ENCODE measurements at places on chromosomes 1 and 21. TPM values are rescaled to one million over a fixed set of nuclear protein-coding genes. Genes with fewer than 3 reads are reported as not detected.
A peak's percentile ranks its signal among the peaks of the same experiment; 100 is the strongest.

- peak; percentile 61 for DNase-seq
Observed at GRCh38 chr1:203081465-203082230, 4.2 kb downstream of the MYOG start.

Gene RNU1-4
- under 0.01 TPM for total RNA-seq

Gene ATP8B2
- total RNA-seq, result 14.4 TPM

Gene LIN28A
- total RNA-seq, result not detected

DNA sequence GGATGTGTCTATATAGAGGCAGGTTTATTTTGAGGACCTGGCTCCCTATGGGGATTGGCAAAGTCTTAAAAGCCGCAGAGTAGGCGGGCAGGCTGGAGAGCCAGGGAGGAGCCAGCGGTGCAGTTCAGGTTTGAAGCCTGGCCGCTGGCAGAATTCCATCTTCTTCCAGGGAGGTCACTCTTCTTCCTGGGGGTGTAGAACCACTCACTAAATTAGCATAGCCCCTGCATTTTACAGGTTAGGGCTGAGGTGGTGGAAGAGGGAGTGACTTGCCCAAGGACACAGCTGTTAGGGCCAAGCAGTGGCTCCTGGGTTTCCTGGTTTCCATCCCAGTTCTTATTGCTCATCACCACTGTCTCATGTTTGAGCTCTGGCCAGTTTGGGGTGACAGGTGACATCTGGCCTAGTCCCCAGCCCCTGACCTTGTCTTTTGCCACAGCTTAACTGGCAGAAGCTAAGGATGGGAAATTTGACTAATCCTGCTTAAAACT, 1.4 kb downstream of the PINK1 start:
- no peak for DNase-seq

Gene PGLYRP3
- 34.2 TPM for total RNA-seq

GRCh38 chr1:25817840-25818501, 1.8 kb upstream of the MTFR1L start:
- DNase-seq, result no peak

- DNase-seq, result no peak
Observed at GRCh38 chr21:29403922-29404538, 105.3 kb downstream of the BACH1 start.

Gene PLA2G2E
- not detected for total RNA-seq

GRCh38 chr1:202159534-202160371, 649 bp downstream of the PTPN7 start:
- no peak for DNase-seq

DNA sequence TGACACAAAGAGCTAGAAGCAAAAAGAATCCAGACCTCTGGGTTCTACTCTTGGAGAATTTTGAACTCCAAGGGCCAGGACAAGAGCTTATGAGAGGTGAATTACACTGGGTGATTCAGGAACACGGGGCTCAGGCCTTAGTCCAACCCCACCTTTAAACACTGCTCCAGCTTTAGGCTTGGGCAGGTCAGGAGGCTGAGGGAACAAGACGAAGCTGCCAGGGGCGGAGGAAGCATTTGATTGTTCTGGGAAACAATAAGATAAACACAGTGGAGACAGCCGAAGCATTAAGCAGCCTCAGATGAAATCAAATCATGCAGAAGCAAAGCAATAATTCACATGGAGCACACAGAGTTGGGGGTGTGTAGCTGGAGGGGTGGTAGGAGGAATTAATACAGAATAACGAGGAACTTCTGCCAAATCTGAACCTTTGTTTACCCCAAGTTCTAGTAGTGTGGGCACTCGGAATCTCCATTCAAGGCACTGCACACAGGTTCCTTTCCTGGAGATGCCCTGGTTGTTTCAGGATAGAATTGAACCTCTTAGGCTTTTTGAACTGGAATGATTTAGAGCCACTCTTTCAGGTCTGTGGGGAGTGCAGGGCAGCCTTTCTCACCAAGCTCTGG, 93.2 kb downstream of the PLXNA2 start:
- DNase-seq, result no peak

DNA sequence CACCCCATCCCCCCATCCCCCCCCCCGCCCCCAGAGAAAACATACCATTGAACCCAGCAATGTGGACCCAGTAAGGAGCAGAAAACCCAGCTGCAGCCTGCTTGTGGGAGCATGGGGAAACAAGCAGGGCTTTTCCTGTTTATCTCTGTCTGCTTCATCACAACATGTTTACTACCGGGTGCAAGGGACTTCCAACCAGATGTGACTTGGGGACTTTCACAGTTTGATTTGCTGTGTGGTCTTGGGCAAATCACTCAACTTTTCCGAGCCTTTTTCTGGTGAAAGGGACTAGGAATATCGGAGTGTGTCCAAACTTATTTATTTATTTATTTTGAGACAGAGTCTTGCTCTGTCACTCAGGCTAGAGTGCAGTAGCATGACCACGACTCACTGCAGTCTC, 3.2 kb downstream of the TMCC2 start:
- DNase-seq, result no peak

- DNase-seq, result no peak
Observed at GRCh38 chr1:6041432-6042062, 4.1 kb upstream of the KCNAB2 start.

DNA sequence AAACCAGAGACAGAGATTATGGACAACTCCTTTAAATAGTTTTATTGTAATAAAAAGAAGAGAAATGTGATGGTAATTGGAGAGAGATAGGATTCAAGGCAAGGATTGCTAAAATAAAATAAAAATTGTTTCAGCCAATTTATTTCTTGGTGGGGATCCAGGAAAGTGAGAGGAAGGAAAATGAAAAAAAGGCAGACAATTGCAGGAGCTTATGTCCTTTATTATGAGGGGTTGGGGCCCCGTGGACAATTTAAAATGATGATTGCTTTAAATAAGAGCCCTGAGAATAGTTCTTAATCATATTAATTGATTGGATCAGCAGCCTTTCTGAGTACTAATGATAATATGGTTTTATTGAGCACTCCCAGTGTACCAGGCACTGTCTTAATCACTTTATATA, 40.2 kb downstream of the RGS2 start:
- DNase-seq, result no peak

DNA sequence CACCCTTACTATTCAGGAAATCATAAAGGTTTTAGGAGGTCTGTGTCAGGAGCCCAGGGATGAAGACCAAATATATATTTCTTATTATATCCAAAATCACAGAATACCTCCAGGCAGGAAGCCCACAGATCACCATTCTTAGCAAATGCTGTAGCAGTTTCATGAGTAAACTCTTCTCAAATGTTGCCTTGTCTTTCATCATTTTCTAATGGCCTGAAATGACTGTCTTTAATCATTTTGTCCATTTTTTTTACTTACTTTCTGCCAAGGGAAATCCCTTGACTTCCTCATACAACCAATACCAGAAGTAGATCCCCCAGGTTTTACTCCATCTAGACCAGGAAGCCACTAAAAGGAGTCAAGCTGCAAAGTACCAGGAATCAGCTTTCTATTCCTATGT, 32.4 kb downstream of the PSMG1 start:
- DNase-seq, result no peak

DNA sequence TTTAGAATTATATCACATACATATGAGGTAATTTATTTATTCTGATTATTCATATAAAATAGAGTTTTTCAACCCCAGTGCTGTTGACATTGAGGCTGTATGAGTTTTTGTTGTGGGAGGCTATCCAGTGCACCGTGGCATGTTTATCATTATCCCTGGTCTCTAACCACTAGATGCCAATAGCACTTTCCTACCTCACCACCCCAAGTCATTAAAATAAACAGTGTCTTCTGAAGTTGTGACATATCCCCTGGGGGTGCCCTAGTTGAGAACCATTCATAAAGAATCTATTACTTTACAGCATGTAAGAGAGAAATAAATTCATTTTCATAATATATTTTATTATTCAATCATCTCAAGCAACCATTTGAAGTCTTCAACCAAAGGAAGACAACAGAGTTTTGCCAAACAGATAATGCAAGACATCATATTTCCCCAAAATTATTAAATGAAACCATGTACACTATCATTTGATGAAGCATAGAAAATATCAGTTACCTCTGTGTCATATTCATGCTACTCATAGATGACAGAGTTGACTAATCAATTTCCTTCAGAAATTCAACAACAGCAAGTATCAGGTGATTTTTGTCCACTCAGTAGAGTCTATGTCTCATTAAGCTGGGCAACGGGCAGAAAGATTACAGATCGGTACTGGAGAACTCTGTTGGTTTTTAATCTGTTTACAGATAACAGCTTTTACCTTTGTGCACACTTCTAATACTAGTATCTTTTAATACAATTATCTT, 39.5 kb upstream of the RGS1 start:
- DNase-seq, result no peak

DNA sequence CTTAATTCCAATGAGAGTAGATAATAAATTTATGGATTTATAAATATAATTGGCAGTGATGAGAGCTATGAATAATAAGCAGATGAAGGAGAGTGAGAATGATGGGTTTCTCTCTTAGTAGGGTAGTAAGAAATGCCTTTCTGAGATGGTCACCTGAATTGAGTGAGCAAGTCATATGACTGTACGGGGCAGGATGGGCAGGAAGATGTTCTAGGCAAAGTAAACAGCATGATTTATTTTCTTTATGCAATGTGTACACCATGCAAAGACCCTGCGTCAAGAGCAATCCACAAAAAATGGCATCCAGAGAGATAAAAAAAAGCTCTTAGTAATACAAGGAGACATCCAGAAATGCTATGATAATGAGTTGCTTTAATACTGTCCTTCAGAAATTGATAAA, 409.9 kb downstream of the HLX start:
- DNase-seq, result no peak

GRCh38 chr1:26470878-26471497, 1.3 kb upstream of the HMGN2 start:
- no peak for DNase-seq

DNA sequence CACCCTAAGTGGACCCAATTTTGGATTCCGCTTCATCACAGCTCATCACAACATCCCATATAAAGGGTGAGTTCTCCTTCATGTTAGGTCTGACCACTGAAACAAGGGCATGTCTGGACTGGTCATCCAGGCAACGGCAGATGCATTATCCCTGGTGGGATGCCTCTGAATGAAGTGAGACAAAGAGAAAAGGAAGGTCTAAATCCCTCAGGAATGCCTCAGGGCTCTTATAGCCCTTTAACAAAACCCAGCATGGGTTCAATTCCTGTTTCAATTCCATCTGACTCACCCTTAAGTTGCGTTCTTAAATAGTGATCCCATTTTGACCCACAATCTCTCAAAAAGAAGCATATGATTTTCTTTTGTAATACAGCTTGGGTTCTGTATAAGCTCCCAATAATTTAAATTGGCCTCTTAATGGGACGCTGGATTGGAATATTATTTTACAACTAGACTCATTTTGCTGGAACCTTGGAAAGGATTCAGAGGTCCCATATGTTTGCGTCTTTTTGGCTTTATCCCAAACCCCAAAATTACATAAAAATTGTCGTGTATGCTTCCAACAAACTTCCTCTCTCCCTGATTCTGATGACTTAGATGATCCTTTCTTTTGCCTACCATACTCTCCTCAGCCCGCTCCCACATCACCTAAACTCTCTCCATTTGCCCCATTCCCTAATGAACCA, 287.4 kb upstream of the ZP4 start:
- DNase-seq, result no peak

- no peak for DNase-seq
Observed at GRCh38 chr1:221030990-221031389, 151.7 kb downstream of the HLX start.

DNA sequence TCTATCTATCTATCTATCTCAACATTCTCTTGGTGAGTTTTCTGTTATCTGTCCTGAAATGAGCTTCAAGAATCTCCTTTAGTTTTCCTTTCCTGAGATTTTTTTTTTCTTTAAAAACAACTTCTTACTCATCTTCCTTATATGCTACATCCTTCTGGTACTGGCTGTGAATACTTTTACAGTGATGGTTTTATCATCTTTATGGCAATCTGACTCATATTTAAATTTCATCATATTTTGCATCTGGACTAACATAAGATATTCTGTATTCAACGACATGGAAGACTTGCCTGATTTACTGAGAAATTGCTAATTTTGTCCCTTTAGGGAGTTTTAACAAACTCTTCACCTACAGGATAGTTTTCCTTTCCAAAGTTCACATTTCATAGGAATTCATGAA, 33.0 kb downstream of the PDE4B start:
- DNase-seq, result no peak

DNA sequence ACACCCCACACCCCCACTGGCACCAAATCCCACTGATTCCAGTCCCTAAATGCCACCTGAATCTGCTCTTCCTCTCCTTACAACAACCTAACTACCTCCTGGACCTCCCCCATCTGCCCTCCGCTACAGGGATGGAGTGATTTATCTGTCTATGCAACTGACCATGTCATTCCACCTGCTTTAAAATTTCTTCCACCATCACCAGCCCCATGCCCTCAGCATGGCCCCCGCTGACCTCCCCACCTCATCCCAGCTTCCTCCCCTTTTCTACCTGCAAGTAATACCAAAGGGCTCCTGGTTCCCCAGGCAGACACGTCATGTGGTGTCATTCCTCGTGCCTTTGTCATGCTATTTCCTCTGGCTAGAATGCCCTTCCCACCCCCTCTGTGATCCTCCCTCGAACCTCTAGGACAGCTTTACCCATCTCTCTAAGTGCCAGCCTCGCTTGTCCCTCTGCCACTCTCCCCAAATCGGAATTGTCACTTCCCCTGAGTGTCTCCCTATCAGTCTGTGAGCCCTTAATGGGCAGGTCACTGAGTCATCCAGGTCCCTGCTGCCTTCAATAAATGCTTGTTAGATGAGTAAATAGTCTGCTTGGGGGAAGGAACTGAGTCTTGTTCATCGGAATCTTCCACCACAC, 3.7 kb downstream of the GJB4 start:
- no peak for DNase-seq

DNA sequence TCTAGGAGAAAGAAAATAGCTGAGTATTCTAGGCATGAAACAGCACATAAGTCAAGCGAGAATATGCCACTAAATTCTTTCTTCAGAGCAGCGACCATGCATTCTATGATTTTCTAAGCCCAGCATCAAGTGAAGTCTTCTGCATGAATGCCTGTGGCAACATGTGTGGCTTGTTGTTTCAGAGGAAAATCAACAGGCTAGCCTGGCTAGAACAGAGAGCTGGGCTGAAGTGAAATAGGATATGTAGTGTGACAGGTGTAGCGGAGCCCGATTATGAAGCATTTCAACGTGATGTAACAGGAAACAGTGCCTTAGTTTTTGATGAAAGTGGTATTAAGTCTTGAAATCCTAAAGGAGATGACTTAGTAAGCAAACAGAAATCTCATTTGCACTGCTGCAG, 7.0 kb downstream of the CSDE1 start:
- no peak for DNase-seq

- no peak for DNase-seq
Observed at GRCh38 chr1:117523111-117523510, 82.7 kb upstream of the TENT5C start.

- no peak for DNase-seq
Observed at GRCh38 chr1:15876357-15877055, 29.0 kb downstream of the SPEN start.

DNA sequence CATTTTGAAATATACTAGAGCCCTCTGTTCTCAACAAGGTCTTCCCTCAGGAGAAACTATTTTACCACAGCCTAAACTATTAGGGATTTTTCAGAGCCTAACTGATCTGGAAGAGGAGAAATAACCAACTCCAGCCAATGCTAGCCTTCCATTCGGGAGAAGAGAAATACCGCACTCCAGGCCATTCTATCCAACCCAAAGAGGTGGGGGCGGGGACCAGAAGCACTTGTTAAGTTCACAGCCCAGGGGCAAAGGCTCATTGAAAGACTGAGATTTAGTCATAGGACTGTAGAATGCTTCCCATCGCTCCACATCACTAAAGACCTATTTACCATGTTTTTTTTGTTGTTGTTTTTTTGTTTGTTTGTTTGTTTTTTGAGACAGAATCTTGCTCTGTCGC, 35.4 kb upstream of the SLFNL1 start:
- no peak for DNase-seq

Gene TFF2
- not detected for total RNA-seq

- no peak for DNase-seq
Observed at GRCh38 chr1:151565502-151566189, 25.5 kb downstream of the TUFT1 start.
